ENCODE measurements at places on chromosomes 2 and 18.

- DNase-seq, result no peak
Measured at GRCh38 chr18:45085916-45086624, 405.4 kb downstream of the SETBP1 start.

- no peak for DNase-seq
Measured at GRCh38 chr18:76905821-76906220, 83.5 kb downstream of the ZNF236 start.

- no peak for DNase-seq
Measured at GRCh38 chr2:27922842-27923241, 32.3 kb downstream of the BABAM2 start.

DNA sequence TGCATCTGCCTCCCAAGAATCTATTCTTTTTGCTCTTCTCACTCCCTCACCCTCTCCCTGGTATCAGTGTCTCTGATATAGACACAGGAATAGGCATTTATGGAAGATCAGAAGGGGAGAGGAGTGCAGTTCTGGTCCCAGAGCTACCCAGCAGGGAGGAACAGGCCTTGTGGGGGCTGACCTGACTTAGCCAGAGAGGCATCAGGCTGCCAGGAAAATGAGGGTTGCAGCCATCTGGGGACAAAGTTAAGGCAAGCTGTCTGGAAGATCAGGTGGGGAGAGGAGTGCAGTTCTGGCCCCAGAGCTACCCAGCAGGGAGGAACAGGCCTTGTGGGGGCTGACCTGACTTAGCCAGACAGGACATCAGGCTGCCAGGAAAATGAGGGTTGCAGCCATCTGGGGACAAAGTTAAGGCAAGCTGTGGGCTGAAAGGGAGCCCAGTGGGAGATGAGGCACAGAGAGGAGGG, 69.9 kb upstream of the HK2 start:
- no peak for DNase-seq

GRCh38 chr2:136206613-136207012, 88.7 kb upstream of the CXCR4 start:
- peak; percentile 87 for DNase-seq

DNA sequence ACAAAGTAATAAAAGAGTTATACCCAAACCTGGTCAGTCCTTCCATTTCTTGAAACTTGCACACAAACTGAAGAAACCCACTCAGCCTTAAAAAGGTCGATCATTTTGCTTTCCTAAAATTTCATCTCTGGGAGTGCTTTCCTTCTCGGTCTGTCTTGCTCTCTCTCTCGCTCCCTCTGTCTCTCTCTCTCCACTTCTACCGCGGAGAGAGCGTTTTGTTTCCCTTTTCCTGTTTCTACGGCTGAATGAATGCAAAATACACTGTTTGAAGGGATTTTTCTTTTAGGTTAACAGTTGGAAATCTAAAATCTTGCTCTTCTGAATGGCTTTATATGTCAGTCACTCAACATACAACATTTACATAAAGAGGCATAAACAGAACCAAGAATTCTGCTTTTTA, 424.2 kb downstream of the TGIF1 start:
- DNase-seq, result no peak

DNA sequence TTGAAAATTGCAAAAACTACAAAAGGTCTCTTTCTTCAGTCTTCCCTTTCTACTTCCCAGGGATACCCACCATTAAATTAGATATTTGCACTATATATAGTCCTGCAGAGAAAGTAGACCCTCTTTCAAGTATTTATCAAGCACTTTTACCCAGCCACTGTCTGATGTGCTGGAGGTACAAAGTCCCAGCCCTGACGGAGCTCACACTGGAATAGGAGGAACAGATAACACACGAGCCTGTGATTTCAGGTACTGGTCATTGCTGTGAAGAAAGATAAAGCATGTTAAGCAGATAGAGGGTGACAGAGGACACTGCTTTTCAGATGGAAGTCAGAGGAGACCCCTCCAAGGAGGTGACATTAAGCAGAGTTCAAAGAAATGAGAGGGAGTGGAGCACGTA, 19.6 kb downstream of the SEC11C start:
- DNase-seq, result no peak

DNA sequence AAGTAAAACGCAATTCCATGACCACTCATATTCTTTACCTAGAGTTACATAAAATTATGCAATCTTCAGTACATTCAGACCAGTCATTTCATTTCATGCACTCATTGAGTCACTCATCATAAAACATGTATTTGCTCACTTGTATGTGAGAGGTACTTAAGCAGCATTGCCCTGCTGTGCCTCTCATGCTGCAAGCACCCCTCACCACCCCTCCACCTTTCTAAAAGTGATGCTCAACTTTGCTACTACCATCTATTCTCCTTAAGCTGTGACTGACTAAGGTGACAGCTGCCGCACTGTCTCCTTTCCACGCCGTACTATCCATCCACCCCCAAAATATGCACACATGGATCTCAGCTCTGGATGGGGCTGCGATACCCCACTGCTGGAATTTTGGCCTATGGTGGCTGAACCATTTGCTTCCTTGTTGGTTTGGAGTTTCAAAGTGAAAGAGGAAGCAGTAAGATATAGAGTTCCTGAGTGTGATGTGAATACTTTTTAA, 7.2 kb downstream of the ARHGAP25 start:
- DNase-seq, result no peak

- DNase-seq, result no peak
Measured at GRCh38 chr2:241848761-241849615, 9.7 kb downstream of the PDCD1 start.

DNA sequence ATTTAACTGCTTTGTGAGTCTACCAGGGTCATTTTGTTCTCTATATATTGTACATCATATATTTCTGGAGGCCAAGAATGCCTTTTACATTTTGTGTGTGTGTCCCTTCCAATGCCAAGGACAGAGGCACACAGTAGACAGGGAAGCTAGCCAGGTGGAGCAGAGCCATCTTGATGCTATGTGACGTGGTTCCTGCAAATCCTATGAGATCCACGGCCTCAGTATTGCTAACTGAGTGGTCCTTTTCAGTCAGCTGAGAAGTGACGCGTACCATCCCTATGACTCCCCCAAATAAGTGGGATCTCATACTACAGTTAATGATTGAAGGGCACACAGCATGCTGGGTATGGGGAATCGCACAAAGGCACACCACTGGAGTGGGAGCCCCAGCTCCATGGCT, 27.3 kb downstream of the CCDC141 start:
- DNase-seq, result no peak

GRCh38 chr2:196176142-196176738, 4.9 kb upstream of the STK17B start:
- DNase-seq, result peak; percentile 96

DNA sequence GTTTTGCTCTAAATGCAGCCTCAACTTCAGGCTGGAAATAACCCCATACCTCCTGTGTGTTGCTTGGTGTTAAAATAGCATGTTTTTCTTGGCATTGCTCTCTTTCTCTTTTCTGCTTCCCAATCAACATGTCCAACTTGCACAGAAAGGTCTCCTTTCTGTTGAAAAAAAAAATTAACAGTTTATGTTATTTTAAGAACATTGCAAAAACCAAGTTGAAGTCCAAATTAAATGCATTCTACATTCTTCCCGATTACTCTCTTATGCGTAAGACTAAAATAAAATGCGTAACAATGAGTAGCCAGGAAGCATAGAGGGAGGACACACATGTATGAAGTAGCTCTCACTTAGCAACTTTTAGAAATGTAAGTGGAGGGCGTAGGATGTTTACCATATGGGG, 1406.1 kb upstream of the NXPH2 start:
- DNase-seq, result no peak

- no peak for DNase-seq
Measured at GRCh38 chr2:162256591-162256991, 13.3 kb upstream of the FAP start.

- DNase-seq, result no peak
Measured at GRCh38 chr2:134261398-134262131, 7.7 kb downstream of the MGAT5 start.

DNA sequence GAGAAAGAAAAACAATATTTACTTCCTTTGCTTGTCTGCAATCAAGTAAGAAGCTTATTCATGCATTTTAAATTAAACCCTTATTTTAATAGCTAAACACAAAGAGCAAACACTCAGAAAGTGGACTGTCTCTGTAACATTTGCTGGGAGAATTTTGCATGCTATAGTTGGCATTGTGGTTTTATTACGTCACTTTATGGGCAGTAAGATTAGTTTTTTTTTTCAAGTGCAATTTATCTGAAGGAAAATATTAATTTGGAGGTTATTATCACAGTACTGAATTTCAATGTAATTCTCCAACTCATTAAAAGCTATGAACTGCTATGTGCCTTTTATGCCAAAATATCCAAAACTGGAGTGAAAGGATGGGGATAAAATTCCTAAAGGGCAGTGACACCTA, 103.3 kb downstream of the TMEFF2 start:
- no peak for DNase-seq

All from CD4-positive, alpha-beta T cell treated with Interleukin-15 for 1 hour (primary cell).